Stimulated activated CD8-positive, alpha-beta memory T cell treated with anti-CD3 and anti-CD28 coated beads, Interleukin-4, amount 100 ng/mL, for 1 hour (primary cell): ENCODE measurements at places on chromosomes 2 and 18.

DNA sequence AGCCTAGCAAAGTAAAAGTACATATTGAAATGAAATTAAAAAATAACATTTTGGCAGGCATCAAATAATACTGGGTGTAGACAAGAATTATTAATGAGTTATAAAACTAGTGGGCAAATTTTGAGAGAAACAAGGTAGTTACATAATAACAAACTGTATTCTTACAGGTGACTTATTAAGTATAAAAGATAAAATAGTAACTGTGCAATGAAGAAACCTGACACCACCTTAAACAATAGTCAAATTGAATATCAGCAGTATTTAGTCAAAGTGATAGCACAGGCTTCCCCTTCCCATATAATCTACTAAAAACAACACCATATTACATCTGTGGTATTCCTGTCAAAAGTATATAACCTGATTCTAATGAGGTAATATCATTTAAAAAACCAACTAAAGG is 1099.8 kb upstream of the CRIM1 start:
- DNase-seq: no peak

GRCh38 chr2:112706170-112706664 is 14.6 kb upstream of the NT5DC4 start:
- peak; percentile 31 for DNase-seq

- DNase-seq: no peak
Observed at GRCh38 chr2:215609089-215610032, 173.5 kb upstream of the FN1 start.

GRCh38 chr2:27202854-27203253 is 9.0 kb upstream of the ATRAID start:
- DNase-seq: no peak
